T-cell (primary cell): ENCODE measurements at places on chromosomes 7 and 10.

- no peak for DNase-seq
Observed at GRCh38 chr7:78307892-78308291, 509.3 kb downstream of the PHTF2 start.

DNA sequence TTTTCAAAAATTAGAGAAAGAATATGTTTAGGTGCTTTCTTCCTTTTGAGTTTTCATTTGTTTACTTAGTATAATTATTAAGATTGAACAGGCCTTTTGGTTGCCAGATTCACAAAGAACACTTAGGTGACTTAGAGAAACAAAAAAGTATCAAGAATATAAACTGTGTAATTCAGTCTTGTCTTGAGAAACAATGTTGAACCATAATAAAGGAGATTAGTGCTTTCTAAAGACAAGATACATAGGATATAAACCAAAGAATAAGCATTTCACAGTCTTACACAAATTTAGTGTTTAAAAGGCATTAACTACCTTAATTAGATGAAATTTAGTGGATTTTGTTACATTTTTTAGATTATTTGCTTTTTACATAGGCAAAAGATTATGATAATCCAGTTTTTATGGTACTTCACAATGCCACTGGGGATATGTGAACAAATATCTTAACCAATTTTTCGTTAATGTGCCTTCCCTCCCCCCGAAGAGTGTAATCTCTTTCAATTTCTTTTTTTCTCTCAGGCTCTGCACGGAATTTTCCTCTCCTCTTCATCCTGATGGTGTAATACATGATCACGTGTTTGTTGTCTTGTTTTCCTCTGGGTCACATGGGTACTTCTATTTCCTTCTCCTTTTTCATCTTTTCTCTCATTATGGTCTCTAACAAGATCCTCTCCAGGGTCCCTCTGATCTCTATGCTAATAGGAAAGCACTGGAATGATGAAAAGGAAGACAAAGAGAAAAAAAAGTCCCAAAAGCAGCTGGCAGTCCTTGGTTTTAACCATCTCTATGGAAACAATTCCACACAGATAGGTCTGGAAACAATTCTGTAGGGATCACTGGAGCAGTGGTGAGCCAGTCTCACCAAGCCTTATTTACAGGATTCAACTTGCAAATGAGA is 3.7 kb upstream of the HNRNPH3 start:
- DNase-seq: no peak

DNA sequence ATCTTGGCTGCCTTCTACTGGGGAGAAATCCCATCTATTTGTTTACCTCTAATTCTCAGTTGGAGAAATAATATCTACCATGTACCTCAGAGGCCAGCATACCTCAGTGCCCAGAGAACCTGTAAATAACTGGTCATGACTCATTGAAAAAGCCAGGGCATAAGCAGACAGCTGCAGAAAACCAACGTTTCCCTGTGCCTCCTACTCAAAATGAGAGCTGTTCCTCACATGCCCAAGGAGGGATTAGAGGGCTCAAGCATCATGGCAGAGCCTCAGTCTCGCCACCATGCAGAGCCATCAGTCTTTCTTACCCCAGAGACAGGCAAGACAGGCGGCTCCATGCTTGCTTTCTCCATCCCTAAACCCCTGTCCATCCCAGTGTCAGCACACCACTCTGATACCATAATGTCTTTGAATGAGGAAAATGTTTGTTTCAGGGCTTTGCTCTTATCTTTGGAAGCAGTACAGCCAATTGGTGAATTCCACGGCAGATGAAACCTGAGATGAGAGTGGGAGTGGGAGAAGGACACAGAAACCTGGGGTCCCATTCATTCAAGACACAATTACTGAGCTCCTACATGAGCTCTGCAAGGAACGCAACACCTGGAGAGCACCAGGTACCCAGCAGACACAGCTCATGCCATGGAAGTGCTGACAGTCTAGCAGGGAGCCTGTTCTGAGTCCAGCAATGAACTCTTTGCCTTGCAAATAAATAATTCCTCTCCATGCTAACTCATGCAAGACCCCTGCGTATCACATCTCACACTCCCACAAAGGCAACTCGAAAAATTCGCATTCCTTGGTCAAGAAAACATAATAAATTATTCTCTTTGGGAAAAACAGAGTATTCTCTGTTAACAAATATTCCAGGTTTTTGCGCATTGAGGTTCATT is 21.1 kb downstream of the PON1 start:
- DNase-seq: no peak

GRCh38 chr10:125004571-125005311 is 62.8 kb downstream of the ZRANB1 start:
- no peak for DNase-seq
